Activated naive CD8-positive, alpha-beta T cell treated with anti-CD3 and anti-CD28 coated beads for 36 hours (primary cell): ENCODE measurements at places on chromosomes 16 and 17.
A peak's percentile ranks its signal among the peaks of the same experiment; 100 is the strongest.

GRCh38 chr17:41392278-41392677 is 5.1 kb downstream of the KRT31 start:
- no peak for DNase-seq

GRCh38 chr17:21295036-21295952 is 10.8 kb downstream of the MAP2K3 start:
- no peak for DNase-seq

DNA sequence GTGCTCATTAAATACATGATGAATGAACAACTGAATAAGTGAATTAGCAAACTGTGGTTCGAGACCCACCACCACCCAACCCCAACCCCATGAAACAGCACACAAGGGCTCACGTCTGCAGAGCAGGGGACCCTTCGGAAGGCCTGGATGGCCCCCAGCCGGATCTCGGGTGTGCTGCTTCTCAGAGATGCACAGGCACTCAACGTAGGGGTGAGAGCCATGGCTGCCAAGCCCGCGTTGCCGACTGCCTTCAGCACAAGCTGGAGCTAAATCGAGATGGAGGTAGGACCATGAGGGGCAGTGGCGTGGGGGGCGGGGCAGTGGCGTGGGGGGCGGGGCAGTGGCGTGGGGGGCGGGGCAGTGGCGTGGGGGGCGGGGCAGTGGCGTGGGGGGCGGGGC is 93.2 kb downstream of the LITAF start:
- DNase-seq, result no peak

GRCh38 chr16:16915771-16916170 is 536.8 kb downstream of the NPIPA7 start:
- DNase-seq, result no peak

GRCh38 chr16:72744076-72744793 is 303.7 kb downstream of the ZFHX3 start:
- DNase-seq, result no peak

DNA sequence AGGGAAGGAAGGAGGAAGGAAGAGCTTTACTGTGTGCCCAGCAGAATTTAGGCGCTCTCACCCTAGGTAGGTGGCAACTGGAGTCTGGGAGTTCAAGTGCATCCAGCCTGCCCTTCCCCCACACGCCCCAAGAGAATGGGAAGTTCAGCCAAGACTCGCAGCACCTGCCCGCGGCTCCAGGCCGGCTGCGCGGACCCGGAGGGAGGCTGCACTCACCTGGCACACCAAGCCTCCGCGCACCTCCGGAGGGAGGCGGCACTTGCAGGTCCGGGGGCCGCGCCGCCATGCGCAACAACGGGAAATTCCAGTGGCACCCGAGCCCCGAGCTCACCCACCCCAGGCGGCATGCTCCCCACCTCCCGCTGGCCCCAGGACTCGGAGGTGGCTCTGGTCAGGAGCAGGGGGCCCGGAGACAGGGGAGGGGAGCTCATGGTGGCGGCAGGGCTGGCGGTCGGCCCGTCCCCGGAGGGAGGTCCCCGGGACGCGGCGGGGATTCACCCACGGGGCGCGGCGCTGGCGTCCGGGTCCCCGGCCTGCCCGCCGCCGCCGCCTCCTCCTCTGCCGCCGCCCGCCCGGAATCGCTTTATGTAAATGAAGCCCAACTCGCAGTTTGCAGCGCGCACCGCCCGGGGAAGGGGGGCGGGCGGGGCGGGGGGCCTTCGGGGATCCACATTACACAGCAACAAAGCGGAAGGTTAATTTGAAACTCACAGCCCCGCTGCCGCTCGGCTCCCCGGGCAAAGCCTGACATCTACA is at the start of gene ZFHX3:
Gene ZFHX3 (minus strand): TSS at position 593 of the 756 bp plus-strand sequence. CDS start 87,983 bp downstream, outside the sequence.
- peak; percentile 36 for DNase-seq

DNA sequence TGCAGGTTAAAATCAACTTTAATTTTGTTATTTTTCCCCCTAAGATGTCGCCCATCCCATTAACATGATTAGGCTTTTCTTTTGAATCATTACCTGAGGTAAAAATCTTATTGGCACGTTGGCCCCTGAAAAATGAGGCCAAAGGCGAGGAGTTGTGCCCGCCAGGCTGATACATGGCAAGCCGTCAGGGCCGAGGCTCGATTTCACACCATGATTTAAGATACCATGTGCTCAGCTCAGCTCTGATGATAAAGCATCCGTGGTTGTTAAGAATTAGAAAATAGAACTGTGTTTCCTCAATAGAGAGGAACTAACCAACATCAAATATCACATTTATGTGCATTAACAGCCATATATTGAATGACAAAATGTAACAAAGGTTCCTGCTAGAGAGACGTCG is 972.9 kb upstream of the SOX9 start:
- no peak for DNase-seq

- DNase-seq, result peak; percentile 63
Observed at GRCh38 chr17:49694847-49695697, 12.7 kb downstream of the SLC35B1 start.
